Stimulated activated CD8-positive, alpha-beta memory T cell treated with anti-CD3 and anti-CD28 coated beads, Interleukin-7, amount 100 ng/mL, for 48 hours (primary cell): ENCODE measurements at places on chromosomes 6 and 20.

DNA sequence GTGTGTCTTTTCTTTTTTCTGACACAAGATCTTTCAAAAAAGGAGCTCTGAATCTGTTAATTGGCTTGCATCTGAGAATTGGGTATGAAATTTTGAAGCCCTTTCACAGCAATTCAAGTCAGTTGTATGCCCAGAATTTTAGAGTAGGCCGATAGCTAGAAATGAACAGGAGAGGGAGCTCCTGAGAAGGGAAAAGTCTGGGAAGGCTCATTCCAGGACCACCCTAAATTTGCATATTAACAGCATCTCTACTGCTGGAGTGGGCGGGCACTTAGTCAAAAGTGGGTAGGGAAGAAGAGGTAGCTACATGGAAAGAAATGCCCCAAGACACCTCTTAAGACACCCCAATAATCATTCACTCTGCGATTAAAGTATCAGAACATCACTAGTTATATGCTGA is 928.3 kb downstream of the TBC1D32 start:
- DNase-seq, result no peak

DNA sequence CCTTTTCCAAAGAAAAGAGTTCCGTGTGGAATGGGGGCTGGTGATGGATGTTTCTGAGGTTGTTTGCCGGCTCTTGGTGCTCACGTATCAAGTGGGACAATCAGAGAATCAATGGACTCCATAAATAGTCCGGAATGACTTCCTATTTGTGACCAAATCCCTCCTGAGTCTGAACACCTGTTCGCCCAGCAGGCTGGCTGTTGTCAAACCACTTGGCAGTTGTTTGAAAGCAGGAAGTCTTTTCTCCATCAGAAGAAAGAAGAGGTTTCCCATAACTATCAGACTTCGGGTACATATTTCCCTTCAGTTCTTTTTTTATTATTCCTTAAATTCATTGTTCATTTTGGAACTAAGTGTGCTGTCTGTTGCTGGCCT is 154.7 kb upstream of the RIN2 start:
- no peak for DNase-seq

DNA sequence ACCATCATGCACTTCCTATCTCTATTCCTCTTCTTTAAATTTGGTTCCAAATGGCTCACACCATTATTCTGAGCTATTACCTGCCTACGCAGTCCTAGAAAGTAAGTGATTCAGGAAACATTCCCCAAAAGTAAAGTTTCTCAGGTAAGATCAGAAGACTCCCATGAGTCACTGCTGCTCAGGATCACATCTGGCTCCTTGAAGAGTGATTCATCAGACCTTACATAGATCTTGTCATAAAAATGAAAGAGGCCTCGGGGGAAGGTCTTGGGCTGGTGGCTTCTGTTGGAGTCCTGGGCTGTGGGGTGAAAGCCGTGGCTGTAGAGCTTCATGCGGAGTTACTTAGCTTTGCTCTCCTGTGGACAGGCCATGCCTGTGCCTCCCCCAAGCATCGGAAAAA is 35.9 kb downstream of the PLG start:
- no peak for DNase-seq

- DNase-seq, result no peak
Measured at GRCh38 chr6:157188213-157188612, 135.1 kb downstream of the TMEM242 start.

DNA sequence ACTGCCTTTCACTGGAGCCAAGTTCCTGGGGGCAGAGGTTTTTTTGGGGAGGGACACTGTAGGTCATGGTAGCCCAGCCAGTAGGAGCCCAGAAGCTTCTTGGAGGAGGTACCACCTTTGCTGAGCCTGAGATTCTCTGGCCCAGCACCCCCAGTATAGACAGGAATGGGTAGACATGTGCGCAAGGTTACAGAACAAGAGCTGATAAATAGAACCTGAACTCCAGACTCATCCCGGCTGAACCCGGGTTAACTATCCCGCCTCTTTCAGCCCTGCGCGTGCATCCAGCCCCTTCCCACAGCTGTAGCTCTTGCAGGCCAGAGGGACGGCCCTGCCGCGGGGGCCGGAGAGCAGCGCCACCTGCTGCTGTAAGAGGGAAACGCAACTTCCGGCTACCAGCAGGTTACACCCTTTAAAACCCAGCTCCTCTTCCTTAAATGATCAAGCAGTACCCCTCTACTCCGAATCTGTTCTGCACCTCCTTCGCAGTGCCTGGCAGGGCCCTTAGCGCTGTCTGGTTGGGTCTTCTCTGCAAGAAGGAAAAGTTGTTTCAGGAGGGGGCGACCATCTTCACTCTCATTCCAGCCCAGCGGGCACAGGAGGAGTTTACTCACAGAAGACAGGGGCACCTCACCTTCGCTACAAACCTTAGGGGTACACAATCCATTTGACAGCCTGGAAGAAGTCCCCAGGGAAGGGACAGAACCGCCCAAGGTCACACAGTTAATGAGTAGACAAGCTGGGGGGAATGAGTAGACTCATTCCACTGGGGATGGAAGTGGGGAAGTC is 7.5 kb downstream of the SRXN1 start:
- peak; percentile 33 for DNase-seq

DNA sequence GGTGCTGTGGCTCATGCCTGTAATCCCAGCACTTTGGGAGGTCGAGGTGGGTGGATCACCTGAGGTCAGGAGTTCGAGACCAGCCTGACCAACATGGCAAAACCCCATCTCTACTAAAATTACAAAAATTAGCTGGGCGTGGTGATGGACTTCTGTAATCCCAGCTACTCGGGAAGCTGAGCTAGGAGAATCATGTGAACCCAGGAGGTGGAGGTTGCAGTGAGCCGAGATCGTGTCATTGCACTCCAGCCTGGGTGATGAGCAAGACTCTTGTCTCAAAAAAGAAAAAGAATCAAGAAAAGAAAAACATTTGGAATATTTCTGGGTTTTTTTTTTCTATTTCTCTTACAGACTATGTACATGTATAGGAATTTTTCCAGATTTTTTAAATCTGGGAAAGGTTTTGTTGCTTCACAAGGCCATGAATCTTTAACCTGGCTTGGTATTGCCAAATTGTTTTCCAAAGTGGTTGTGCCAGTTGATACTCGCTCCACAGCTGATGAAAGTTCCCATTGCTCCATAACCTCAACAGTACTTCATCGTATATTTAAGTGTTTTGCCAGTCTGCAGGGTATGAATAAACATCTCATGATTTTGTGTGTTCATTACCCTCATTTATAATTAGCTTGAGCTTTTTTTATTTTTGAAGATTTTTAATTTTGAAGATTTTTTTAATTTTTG is 33.5 kb downstream of the RNF217 start:
- no peak for DNase-seq

GRCh38 chr6:35152067-35152707 is 11.0 kb upstream of the TCP11 start:
- DNase-seq, result no peak

GRCh38 chr6:23414051-23414445 is 712.0 kb upstream of the NRSN1 start:
- no peak for DNase-seq

DNA sequence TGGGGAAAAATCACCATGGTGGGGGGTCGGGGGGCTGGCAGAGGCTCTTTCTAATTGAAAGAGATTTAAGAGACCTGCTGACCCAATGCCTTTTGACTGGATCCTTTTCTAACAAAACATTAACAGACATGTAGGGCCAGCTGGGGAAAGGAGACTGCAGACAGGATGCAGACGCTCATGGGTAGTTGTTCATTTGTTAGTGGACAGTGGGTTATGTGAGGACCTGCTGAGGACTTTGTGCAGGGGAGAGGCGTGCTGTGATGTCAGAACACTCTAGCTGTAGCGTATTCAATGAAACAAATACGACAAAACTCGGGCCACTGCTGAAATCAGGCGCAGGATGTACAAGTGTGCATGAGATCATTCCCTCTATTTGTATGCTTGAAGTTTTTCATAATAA is 1.2 kb downstream of the IP6K3 start:
- no peak for DNase-seq

- no peak for DNase-seq
Measured at GRCh38 chr20:50776122-50776817, 18.6 kb upstream of the BCAS4 start.

DNA sequence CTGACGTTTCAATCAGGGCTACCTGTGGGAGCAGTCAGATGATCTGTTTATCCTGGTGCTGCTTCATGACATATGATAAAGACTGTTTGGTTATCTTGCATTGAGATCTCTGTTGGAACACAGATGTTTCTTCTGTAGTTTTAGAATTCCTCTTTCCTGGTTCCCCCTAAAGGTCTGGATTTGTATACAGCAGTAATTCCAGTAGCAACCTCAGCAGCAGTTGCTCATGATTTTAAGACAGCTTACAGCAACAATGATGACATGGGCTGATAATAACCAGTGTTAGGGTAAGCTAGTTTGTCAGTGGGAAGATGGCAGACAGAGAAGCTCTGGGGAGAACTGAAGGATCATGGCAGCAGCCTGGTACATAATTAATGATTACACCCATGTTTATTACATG is 439.4 kb downstream of the PHF3 start:
- no peak for DNase-seq

GRCh38 chr6:15359335-15359862 is 113.5 kb downstream of the JARID2 start:
- no peak for DNase-seq

DNA sequence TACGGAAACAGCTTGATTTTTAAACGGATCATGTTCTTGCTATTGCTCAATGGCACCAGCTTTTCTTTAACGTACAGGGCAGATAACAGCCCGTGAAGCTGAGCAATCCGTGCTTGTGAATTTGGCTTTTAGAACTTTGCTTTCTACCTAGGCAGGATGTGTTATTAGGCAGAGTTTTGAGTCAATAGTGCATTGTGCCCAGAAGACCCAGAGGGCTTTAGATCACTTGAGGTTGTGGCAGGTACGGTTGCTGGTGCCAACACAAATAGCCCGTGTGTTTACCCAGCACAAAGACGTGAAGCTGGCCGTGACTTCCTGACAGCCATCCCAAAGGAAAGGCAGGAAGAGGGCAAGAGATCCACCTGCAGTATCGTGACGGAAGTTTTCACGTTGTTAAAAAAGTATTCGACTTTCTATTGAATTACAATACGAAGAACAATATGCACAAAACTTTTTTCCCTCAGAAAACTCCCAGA is 117.4 kb upstream of the FRMD1 start:
- DNase-seq, result no peak

- no peak for DNase-seq
Measured at GRCh38 chr20:34850969-34851368, 21.7 kb downstream of the GGT7 start.
